ENCODE measurements at places on chromosomes 7 and 10. TPM values are rescaled to one million over a fixed set of nuclear protein-coding genes. Genes with fewer than 3 reads are reported as not detected.

DNA sequence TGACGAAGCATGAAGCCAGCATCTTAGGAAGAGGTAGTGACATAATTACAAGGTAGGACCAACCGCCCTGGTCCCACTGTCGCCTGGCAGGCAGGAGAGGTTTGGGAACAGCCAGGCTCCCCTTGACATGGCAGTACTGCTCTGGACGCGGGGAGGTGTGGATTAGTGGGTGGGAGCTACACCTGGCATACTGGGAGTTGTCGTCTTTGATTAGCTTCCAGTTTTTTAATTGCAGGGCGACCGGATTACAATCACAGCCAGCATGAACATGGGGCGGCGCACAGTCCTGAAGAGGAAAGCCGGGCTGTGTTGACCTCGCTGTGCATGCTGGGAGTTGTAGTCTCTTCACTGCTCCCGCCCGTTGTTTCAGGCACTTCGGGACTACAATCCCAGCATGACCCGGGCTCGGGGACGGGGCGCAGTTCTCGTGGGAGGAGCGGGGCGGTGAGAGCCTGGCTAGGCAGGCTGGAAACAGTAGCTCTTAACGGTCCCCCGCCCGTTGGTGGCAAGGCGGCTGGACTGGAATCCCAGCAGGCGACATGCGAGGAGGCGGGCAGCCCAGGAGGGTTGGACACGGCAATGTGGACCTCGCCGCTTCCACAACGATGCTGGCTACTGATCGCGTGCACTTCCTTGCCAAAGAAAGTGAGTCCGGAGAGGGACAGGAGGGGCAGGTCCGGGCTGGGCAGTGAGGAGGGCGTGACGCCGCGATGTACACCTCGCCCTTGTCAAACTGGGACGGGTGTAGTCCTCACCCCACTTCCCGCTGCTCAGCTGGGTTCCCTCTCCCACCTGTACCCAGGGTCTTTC, 98.0 kb upstream of the ZNF722 start:
- DNase-seq = no peak

DNA sequence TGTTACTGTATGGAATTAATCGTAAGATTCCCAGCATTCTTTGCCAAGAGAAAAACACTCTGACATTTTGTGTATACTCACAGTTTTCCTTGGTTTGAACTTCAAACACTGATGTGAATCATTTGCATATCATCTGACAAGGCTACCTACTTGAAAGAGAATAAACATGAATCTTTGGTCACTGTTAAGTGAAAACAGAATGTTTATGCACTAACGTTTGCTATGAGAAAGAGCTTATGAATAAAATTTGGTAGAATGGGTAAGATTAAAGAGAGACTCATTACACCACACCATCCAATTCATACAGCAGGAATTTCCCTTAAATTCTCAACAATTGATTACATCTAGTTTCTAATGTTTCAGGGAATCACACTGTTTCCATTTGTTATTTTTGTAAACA, 46.6 kb downstream of the MACC1 start:
- no peak for DNase-seq

DNA sequence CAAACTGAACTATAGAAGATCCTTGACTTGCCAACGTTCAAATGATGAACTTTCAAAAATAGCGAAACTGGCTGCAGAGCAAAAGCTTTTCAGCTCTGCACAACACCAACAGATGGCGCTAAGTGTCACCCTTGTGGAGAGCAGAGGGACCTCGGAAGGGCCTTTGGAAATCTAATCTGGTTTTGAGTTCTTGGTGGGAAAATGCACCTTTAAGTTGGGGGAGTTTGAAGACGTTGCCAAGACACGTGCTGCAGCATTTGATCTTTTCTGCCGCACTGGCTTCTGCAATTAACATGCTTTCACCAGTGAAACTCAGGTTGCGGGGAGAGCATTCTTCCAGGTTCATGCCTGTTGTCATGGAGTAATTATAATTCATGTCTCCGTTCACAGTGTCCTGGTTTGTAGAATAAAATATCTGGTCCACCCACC, 26.3 kb upstream of the WDR11 start:
- peak; percentile 36 for DNase-seq

DNA sequence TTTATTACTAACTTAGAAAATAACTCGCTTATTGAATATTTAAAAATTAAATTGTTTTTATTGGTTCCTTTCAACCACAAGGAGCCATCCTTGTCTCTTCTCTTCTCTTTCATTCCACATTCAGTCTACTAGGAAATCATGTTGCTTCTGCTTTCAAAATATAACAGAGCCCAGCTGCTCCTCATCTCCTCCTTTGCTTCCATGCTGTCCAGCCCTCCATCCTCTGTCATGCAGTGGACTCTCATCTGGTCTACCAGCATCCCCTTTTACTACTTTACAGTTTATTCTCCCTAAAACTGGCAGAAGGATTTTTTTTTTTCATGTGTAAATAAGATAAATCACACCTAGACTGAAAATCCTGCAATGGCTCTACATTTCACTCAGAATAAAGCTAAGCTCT, 198.2 kb upstream of the CSTF2T start:
- DNase-seq = no peak

GRCh38 chr7:41818765-41819398, 116.0 kb upstream of the INHBA start:
- DNase-seq = no peak

HOXA5 gene
- total RNA-seq = 32.1 TPM

MRPS24 gene
- total RNA-seq = 26.7 TPM

NOS3 gene
- 13.4 TPM for total RNA-seq

GRCh38 chr7:100367676-100368613, 5.3 kb upstream of the PILRA start:
- no peak for DNase-seq

GRCh38 chr10:6465854-6466601, 114.0 kb downstream of the PRKCQ start:
- no peak for DNase-seq

AGR3 gene
- total RNA-seq = not detected

DNA sequence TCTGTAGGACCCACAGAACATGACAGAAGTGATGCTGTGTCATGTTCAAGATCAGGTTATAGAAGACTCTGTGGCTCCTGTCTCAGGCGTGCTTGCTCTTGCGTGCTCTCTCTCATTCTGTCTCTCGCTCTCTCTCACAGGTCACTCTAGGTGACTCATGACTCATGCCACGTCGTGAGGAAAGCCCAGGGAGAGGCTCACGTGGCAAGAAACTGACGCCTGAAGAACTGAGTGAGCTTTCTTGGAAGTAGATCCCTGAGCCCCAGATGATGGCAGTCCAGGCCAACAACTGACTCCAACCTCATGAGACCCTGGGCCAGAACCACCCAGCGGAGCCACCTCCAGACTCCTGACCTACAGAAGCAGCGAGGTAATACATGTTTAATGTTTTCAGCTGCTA, 103.3 kb downstream of the DNMBP start:
- DNase-seq = no peak
